CD4-positive, alpha-beta T cell treated with Interleukin-17A for 1 hour (primary cell): ENCODE measurements at places on chromosomes 3 and 15.

GRCh38 chr3:171772427-171773056, 37.7 kb downstream of the PLD1 start:
- DNase-seq = peak; percentile 57

DNA sequence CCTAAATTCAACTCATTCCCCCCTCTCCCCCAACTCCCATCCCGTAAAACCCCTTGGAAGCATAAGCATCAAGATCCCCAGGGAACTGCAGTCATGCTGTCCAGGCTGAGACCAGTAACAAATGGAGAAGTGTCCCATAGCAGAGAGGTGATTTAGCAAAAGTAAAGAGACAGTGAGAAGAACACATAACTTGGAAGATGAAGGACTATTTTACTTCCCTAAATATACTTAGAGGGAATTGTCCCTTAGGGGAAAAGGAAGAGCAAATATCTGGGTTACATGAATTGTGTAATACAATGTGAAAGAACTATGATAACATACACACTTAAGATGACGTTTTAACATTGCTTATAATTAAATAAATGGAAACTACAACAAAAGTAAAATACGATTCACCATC, 61.6 kb upstream of the LRRFIP2 start:
- DNase-seq = no peak

DNA sequence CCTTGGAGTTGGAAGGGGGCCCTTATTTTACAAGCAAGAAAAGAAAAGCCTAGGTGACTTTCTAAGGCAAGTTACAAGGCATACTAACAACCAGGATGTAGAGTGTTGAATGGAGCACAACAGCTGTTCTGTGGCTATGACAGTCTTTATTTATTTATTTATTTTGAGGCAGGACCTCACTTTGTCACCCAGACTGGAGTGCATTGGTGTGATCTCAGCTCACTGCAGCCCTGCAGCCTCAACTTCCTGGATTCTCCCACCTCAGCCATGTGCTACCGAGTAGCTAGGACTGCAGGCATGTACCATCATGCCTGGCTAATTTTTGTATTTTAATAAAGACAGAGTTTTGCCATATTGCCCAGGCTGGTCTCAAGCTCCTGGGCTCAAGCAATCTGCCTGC, 973.4 kb downstream of the ROBO1 start:
- no peak for DNase-seq

DNA sequence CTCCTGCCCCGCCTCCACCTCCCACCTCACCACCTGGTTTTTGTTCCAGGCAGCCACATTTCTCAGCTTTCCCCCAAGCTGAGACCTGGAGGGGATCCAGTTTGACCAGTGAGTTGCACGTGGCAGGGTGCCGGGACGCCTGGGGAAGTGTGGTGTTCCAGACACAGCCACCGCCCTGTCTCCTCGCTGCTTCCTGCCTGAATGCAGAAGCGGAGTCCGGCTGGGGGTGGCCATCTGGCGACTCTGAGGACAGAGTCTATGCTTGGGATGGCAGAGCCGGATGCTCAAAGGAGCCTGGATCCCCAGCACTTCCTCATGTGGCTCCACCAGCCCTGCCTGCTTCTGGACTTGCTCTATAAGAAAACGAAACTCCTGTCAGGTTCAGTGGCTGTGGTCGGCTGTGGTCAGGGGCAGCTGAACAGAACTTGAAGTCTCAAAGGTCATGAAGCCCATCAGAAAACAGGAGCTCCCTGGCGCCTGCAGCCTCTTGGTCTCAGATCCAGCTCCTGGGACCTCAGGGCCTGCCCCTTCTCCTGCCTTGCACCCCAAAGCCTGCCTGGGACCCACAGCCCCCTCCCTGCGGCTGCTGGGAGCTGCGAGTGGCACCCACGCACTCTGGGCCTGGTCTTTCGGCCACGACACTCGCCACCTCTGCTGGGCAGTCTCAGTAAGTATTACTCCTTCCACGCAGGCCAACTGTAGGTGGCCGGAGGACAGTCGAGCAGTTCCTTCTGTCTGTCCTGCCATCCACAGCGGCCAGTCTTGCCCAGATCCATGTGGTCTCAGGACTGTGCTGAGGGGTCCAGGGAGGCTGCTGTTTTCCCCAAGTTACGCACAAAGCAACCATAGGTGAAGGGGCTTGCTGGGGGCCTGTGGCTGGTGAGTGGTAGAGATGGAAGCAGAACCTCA, 112.8 kb upstream of the MEF2A start:
- peak; percentile 19 for DNase-seq

GRCh38 chr3:158267015-158267414, 157.1 kb downstream of the RSRC1 start:
- no peak for DNase-seq

- no peak for DNase-seq
Measured at GRCh38 chr15:100531204-100531603, 2.5 kb upstream of the CERS3 start.

DNA sequence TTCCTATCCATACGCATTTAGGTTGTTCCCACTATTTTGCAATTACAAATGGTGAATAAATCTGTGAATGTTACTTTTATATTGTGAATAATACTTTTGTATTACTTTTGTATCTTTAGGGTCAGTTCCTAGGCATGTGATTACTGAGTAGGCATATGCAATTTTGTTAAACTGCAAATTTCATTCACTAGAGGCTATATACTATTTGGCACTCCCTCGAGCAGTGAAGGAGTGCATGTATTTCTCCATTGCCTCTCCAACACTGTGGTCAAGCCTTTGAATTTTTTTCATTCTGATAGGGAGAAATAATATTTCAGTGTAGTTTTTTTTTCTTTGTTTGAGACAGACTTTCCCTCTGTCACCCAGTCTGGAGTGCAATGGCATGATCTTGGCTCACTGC, 8.4 kb upstream of the CMTM6 start:
- DNase-seq = no peak

DNA sequence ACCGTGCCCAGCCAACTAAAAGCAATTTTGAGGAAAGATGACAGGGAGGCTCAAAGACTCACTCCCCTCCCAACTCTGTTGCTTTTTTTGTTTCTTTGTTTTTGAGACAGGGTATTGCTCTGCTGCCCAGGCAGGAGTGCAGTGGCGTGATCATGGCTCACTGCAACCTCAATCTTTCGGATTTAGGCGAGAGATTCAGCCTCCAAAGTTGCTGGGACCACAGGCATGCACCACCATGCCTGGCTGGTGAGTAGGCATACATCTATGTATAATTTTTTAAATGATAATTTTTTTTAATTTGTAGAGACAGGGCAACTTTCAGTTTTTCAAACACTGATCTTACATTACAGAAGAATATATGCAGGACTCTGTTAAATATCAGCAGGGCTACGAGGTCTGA, 15.8 kb upstream of the THUMPD3 start:
- DNase-seq = no peak
